ENCODE measurements at places on chromosomes 3 and 15.
A peak's percentile ranks its signal among the peaks of the same experiment; 100 is the strongest.

GRCh38 chr3:30277494-30277893 is 328.9 kb upstream of the TGFBR2 start:
- peaks cover 6% of the 10 kb centered on the region for H3K4me1 ChIP-seq
- DNase-seq = no peak
- H3K4me3 ChIP-seq = no peak overlapping the region
- no peaks in the 10 kb centered on the region for H3K36me3 ChIP-seq
- no peak overlapping the region for H3K27ac ChIP-seq

DNA sequence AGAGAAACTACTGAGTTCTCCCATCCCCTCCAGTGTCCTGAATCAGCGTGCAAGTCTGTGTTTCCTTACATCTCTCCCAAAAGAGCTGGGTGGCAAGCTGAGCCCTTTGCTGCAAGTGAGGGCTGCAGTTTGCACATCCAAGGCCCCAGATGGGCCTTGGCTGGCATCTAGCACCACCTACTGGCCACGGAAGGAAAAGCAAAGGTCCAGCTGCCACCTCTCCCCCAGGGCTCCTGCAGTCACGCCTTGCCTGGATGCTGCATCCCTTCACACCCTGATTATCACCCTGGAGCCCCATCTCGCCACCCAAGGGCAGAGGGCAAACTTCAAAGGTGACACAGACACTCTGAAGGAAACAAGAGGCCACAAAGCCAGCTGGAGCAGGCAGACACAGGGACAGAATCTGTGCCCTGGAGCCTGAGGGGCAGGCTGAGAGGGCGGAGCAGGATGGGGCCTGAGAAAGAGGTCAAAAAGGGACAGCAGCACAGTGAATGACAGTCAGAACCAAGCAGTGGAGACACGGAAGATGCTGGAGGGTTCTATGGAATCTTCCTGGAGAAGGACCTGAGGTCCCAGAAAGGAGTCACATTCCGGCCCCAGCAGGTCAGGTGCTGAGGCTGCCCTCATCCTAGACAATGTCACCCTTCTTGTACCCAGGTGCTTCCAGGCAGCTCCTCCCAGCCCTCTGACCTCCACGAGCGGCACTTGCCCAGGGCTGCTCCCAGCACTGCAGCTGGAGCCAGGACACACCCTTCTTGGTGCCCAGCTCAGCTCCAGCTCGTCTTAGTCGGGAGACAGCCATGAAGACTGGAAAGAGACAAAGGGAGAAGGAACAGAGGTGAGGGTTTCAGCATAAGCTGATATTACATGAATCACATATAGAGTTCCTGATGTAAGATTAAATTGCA is 18.3 kb upstream of the NTRK3 start:
- peak; percentile 44 for DNase-seq
- no peak overlapping the region for H3K4me3 ChIP-seq
- H3K27me3 ChIP-seq = peaks cover 4% of the 10 kb centered on the region
- no peak overlapping the region for H3K27ac ChIP-seq

- H3K4me1 ChIP-seq = peaks cover 37% of the 10 kb centered on the region
- H3K27ac ChIP-seq = peak overlapping the region; percentile 59
- H3K27me3 ChIP-seq = no peaks in the 10 kb centered on the region
- H3K4me3 ChIP-seq = no peak overlapping the region
Measured at GRCh38 chr3:150755902-150756301, 7.1 kb downstream of the SIAH2 start.

GRCh38 chr3:134087060-134087974 is 57.6 kb upstream of the SLCO2A1 start:
- H3K4me3 ChIP-seq = no peak overlapping the region
- no peaks in the 10 kb centered on the region for H3K27me3 ChIP-seq
- H3K27ac ChIP-seq = no peak overlapping the region
- H3K4me1 ChIP-seq = no peaks in the 10 kb centered on the region

DNA sequence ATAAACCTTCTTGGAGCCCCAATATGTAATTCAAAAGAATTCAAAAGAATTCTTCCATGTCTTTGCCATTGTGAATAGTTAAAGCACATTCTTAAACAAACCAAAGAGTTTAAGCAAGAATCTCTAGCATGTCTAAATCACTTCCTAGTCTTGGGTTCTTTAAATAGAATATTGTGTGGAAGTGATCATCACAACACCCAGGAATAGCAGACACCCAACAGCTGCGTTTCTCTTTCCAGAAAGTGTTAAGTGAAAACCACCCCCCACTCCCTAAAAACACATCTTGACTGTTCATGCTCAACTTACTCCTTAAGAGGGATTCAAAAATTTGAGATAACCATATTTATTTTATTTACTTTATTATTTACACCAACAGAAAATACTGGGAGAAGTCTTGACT is 24.1 kb upstream of the CAPN7 start:
- no peaks in the 10 kb centered on the region for H3K4me1 ChIP-seq
- H3K27me3 ChIP-seq = no peaks in the 10 kb centered on the region
- H3K4me3 ChIP-seq = no peak overlapping the region
- H3K27ac ChIP-seq = no peak overlapping the region
- no peak for DNase-seq

Data from transverse colon (tissue), 4 donors.